ENCODE measurements at places on chromosomes 11 and 22. TPM values are rescaled to one million over a fixed set of nuclear protein-coding genes. Genes with fewer than 3 reads are reported as not detected.
A peak's percentile ranks its signal among the peaks of the same experiment; 100 is the strongest.

DNA sequence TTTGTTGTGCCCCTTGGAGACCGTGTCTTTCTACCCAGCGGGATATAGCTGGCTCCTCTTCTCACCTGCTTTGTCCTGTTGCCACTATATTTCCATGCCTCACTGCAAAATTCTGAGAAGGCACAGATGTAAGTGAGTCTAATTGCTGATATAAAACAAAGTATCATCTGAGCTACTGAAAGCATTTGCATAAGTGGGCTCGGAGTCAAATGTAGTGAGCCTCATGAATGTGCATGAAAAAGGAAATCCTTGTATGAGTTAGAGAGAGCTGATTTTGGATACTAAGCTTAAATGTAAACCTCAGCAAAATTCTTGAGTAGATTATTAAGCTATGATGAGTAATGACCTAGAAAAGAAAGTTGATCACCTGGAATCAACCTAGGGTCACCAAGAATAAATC, 13.9 kb downstream of the OVCH2 start:
- DNase-seq: no peak

The OR4P4 gene
- not detected for total RNA-seq

DNA sequence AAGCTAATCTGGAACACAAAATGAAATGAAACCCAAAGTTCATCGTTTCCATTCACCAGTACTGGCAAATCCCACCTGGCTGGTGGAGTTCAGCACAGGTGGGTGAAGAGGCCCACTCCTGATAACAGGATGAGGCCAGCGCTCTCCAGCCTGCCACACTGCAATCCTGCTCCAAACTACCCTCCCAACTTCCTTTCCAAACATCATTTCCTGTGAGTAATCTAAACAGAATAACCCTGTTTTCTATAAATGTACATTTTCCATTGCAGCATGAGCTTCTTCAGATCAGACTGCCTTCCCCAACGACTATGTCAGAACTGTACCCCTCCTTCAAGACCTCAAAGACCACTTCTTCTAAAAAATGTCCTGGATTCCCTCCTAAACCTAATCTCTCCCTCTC, 15.9 kb upstream of the NFRKB start:
- no peak for DNase-seq

- DNase-seq: no peak
Measured at GRCh38 chr11:22456993-22457762, 119.0 kb downstream of the SLC17A6 start.

- DNase-seq: no peak
Measured at GRCh38 chr11:35868491-35868890, 75.4 kb upstream of the LDLRAD3 start.

The ELFN2 gene
- 0.89 TPM for total RNA-seq

The SAA2 gene
- total RNA-seq: 24.7 TPM

GRCh38 chr11:108536783-108537182, 38.6 kb upstream of the POGLUT3 start:
- DNase-seq: no peak

DNA sequence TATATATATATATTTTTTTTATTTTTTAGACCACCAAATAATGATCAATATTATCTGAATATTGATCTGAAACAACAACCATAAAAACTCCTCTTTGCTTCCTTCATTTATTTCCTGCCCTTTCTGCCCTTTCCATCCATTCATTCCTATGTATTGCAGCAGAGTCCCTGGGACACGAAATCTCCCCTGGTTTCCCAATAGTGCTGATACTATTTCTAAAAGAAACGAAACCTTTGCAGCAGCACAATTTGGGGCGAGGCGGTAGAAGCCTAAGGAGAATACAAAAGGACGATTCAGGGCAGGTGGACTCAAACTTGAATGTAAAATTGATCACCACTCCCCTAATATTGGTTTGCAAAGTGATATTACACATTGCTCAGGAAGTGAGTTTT, 16.9 kb upstream of the AMOTL1 start:
- no peak for DNase-seq

GRCh38 chr11:130389335-130389935, 39.0 kb downstream of the ADAMTS8 start:
- no peak for DNase-seq

The OR51B5 gene
- total RNA-seq: not detected

The LRRC74B gene
- 3.6 TPM for total RNA-seq

The KRTAP5-7 gene
- total RNA-seq: not detected

- DNase-seq: peak; percentile 67
Measured at GRCh38 chr22:50490531-50491308, 4.1 kb downstream of the MIOX start.

The LMNTD2 gene
- total RNA-seq: 6.0 TPM

DNA sequence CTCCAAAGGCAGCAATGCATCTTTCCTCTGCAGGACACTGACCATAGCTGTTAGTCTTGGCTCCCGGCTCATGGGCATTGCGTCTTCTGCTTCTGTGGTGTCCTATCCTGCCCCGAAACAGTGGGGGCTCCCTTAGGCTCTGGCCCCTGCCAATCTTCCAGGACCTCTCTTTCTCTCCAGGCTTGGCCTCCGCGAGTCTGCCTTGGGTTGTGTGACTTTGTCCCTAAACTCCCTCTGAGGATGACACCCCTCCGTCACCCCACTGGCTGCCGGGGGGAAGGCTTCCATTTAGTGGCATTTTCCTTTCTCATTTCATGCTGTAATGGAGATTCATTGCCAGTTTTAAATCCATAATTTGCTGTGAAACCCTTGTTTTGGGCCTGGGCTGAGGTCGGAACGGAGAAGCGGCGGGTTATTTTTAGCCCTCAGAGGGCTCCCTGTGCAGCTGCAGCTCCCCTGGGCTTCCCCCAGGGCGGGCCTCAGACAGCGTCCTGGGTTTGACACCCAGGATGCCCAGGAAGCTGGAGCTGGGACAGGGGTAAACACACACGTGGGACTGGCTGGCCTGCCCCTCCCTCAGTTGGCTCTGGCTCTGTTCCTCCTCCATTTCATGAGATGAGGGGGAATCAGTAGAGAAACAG, 156.1 kb downstream of the ST3GAL4 start:
- no peak for DNase-seq

The GDPD4 gene
- not detected for total RNA-seq
